Activated T-helper 17 cell treated with anti-CD3 and anti-CD28 coated beads, Interleukin-2, amount 50 U/mL, for 72 hours (primary cell): ENCODE measurements at places on chromosomes 11 and 22. TPM values are rescaled to one million over a fixed set of nuclear protein-coding genes. Genes with fewer than 3 reads are reported as not detected.

DNA sequence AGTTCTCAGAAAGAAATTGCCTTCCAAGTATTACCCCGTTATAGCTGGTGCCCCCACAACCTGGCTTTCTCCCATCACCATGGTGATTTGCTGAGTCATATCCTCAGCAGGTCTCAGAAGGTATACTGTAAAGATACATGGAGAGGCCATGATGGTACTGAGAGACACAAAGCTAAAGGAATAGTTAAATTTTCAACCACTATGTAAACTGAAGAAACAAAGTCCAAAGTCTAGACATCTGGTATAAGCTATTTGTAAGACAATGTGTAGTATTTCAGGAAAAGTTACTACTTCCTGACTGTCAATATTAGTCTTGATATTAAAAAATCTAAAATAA lies 377.1 kb downstream of the DCDC1 start:
- ATAC-seq: no peak

GRCh38 chr11:69588270-69588669 lies 52.7 kb upstream of the CCND1 start:
- ATAC-seq: no peak

- ATAC-seq: peak; percentile 75
Measured at GRCh38 chr11:783581-784015, 6.3 kb downstream of the CEND1 start.

DNA sequence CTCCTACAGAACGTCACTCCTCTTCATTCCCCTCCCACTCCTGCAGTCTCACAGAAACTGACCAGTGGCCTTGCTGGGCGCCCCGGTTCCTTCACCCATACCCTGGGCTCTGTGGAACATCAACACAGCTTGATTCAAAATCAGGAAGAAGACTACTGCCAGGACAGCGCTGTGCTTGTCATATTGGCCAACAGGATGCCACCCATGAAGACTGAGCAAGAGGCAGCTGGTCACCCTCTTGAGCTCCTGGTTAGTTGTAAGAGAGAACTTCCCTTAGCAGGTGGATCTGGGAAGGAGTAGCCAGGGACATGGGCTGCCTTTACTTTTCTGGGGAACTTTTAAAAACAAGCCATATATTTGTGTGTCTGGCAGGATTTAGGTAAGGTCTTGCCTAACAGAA lies 110.4 kb upstream of the TIMP3 start:
- no peak for ATAC-seq

- no peak for ATAC-seq
Measured at GRCh38 chr11:63793161-63793560, 20.1 kb upstream of the SPINDOC start.

DNA sequence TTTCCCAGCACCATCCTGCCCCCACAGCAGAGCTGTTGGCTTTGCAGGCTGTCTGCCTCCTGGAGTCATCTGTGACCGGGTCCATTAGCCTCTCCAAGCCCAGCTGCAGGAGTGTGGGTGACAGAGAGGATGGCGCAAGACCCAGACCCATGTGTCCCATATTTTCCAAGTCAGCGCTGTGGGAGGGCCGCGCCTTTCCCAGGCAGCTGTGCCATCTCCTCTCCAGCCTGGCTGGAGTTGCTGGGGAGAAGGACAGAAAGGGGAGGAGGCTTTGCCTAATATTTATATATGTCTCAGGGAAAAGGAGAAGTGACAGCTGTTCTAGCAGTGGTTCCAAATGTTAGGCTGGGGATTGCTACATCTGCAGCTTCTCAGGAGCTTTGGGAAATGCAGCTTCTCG lies 15.7 kb downstream of the DTX4 start:
- no peak for ATAC-seq

GRCh38 chr11:11968511-11969280 lies 39.7 kb downstream of the DKK3 start:
- no peak for ATAC-seq

- no peak for ATAC-seq
Measured at GRCh38 chr11:905952-906351, 4.7 kb downstream of the CHID1 start.

DNA sequence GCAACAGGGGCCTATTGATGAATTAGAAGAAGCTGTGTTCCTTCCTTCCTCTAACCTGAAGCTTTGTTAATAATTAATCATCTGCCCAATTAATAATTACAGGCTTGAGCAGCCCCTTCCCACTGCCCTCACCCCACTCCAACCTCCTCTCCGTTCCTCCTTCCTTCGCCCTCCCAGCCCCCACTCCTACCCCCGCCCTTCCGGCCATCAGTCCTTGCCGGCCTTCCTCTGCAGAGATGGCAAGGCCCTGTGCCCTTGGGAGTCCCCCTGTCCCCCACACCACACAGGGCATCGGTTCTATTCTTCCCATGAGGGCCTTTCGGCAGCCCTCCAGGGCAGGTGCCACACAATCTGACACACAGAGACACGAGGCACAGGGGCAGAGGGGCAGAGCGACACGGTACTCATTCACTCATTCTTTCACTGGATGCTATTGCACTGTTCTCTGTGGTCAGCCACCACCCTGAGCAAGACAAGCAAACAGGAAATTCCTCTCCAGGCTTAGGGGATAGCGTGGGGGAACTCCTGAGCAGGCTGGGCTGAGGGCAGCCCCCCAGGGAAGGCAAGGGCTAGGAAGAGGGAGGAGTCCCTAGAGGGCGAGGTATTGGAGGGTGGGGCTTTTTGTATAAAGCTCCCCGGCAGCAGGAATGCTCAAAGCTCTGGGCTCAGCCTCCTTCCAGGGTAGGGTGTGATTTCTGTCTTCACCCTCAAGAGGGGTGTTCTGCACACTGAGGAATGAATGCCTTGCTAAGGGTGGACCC lies 14.7 kb downstream of the MGAT3 start:
- peak; percentile 84 for ATAC-seq

GRCh38 chr11:6488342-6488741 lies 7.0 kb downstream of the TIMM10B start:
- no peak for ATAC-seq

DNA sequence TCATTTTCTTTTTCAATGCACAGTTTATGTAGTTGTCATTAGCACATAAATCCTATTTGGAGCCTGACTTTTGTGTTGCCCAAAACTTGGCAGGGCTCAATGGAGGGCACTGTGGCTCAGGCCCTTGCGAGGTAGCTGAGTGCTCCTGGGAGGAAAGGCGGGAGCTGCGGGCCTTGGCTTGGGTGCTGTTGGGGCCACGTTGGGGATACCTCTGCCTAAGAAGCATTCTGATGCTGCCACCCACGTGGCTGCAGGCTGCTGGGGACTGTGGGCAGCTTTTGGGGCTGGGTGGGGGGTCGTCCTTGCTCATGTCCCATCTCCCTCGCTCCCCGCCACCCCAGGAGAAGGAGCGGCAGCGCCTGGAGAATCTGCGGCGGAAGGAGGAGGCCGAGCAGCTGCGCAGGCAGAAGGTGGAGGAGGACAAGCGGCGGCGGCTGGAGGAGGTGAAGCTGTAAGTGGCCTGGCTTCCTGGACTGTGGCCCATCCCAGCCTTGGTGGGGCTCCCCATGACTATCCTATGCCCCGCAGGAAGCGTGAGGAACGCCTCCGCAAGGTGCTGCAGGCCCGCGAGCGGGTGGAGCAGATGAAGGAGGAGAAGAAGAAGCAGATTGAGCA lies 20.9 kb downstream of the INCENP start:
- ATAC-seq: no peak

DNA sequence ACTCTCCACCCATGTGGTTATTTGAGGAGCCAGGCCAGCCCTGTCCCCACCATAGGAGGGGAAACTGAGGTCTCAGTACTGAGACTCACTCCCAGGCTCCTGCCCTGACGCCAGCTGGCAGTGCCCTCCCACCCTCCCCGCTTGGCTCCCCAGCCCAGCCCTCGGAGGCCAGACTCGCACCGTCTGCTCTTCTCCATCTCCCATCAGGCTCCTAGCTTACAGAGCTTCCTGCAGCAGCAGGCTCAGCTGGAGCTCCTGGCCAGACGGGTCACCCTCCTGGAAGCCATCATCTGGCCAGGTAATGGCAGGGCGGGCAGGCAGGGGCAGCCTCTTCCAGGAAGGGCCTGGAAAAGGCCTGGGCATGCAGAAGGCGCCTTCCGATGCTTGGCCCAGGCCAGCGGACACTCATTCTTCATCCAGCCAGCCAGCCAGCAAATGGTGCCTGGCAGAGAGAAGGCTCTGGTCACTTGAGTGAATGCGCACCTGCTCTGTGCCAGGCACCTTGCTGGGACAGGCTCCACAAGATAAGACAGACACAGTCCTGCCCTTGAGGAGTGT lies 12.6 kb downstream of the RHBDD3 start:
- no peak for ATAC-seq

GRCh38 chr22:41380993-41381328 lies 781 bp upstream of the TEF start:
- peak; percentile 18 for ATAC-seq

DNA sequence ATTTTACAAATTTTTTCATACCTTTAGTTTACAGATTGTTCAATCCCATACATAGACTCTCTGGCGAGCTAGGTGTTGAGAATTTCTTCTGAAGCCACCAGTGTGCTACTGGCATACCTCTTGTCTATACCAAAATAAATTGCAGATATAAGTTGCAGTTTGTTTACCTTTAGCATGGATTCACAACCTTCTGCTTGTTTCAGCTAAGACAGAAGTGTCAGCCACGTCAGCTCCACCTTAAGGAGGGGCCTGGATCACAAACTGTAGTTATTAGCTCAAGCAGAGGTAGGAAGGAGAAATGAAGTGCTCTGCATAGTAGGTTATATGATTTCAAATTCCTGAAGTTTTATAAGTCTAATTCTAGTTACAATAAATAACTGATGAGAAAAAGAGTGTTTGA lies at the start of gene NXPE4:
Gene NXPE4, minus strand, starts transcription at position 216 of the 400 bp plus-strand sequence. CDS start 1,027 bp downstream, outside the sequence.
- ATAC-seq: no peak

DNA sequence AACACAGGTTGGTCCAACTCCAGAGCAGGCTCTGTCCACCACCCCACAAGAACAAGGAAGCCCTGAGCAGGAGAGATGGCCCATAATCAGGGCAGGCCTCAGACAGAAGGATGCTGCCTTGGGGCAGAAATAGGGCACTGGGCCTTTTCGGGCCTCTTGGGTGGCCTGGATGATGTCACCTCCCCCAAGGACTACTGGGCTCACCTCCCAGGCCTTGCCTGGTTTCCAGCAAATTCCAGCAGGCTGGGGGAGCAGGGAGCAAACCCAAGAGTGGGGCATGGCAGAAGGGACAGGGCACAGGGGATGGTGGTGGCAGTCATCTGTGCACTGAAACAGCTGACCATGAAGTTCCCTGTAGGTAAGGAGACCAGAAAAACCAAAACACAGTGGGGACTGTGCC lies 5.3 kb upstream of the NAA40 start:
- no peak for ATAC-seq

NNMT gene
- total RNA-seq: not detected

OR4P4 gene
- total RNA-seq: not detected

APOL5 gene
- total RNA-seq: not detected

APLNR gene
- total RNA-seq: not detected

GLYAT gene
- not detected for total RNA-seq

MRGPRX4 gene
- not detected for total RNA-seq

C11orf16 gene
- not detected for total RNA-seq

PKNOX2 gene
- total RNA-seq: not detected

LMO1 gene
- total RNA-seq: not detected

DDI1 gene
- total RNA-seq: not detected

SLC29A2 gene
- total RNA-seq: 7.6 TPM

PGA4 gene
- total RNA-seq: not detected

RAB39A gene
- total RNA-seq: 2.5 TPM
